ENCODE measurements at places on chromosomes 3 and 15.

DNA sequence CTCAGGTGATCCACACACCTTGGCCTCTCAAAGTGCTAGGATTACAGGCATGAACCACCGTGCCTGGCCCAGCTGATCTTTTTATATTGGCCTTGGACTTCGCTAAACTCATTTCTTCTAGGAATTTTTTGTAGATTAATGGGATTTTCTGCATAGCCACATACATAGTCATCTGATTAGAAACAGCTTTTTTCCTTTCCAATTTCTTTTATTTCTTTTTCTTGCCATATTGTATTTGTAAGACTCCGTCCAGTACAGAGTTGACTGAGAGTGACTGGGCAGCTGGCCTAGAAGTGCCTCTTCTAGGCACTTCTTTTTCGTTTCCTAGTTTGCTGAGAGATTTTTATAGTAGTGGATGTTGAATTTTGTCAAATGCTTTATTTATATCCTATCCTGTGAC, 37.4 kb downstream of the ARIH1 start:
- no peak for DNase-seq

DNA sequence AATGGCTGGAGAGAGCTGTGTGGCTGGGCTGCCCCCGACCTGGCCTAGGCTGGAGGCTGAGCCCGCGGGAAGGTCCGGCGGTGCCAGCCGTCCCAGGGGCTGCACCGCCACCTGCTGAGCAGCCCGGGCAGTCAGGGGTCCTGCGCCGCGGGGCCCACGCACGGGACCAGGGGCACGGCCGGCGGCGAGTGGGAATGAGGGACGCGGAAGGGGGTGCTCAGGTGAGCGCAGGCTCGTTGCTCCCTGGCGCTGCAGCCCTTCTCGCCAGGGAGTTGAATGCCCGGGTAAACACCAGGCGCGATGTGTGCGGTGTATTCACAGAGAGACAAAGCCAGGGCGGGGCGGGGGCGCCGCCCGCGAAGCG, 666 bp upstream of the SEMA3F start:
- no peak for DNase-seq

- DNase-seq: no peak
Observed at GRCh38 chr3:88936831-88937230, 170.6 kb upstream of the EPHA3 start.

DNA sequence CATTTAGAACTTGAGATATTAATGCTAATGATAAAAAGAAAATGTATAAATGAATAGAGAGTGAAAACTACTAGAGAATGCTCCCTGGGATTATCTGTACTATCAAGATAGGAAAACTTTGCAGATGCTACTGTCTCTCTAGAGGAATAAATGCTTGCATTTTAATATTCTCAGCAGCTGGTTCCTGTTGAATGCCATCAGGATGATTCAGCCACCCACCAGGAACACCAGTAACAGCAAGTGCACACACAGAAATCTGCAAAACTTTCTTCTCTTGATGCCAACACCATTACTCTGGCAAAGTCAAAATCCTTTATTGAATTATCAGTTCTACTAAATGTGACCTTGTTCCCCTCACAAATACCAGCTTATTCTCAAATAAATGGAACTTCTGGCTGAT, 148.4 kb downstream of the TIGIT start:
- DNase-seq: no peak

GRCh38 chr3:65039754-65040210, 352.0 kb upstream of the ADAMTS9 start:
- DNase-seq: no peak

DNA sequence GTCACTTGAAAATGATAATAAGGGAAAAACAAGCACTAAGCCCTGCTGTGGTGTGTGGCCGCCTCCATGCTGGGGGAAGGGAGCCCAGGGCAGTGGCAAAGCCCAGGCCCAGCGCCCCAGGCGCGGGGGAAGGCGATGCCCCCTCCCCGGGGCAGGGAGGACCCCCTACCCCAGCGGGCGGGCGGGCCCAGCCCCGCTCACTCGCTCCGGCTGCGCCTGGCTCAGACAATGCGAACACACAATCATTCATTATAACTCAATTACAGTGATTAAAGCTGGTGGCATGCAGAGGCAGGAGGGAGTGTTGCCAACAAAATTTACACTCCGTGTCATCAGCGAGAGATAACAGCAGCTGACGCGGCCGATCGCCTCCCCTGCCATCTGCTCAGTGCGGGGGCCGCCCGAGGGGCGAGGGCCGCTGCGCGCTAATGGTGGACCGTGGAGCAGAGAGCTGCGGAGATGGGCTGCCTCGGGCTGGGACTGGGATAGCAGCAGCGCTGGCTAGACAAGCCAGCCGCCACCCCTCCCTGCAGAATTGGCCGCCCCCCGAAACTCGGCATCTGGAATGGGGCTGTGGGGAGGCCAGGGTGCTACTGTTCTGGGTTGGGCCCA, 64.1 kb downstream of the TLE3 start:
- no peak for DNase-seq

GRCh38 chr3:150385296-150386242, 22.5 kb upstream of the TSC22D2 start:
- DNase-seq: no peak

DNA sequence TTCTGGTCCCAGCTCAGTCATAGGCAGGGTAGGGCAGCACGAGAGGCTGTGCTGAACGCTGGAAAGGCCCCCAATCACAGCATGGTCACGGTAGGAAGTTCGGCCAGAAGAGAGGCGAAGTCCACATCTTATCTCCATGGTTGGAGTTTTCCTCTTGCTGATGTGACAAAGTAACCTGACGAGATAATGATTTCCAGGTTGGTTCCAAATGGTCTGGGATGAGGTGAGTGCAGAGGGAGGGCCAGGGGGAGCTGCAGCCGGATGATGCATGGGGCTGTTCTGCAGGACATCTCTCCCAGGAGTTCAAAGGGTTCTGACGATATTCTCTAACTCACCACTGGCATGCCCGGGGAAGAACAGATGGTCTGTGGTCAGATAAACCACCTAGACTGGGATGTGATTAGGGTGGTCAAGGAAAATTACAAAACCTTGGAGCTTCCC, 83.2 kb upstream of the WNT5A start:
- no peak for DNase-seq

DNA sequence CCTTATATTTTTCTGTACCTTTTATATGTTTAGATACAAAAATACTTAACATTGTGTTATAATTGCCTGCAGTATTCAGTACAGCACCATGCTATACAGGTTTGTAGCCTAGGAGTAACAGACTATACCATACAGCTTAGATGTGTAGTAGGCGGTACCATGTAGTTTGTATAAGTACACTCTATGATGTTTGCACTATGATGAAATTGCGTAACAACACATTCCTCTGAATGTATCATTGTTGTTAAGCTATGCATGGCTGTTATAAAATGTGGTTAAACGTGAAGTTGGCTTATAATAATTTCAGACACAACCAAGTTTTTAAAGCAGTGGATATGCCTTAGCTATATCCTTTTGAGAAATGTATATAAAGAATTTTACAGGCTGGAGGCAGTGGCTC, 328.3 kb downstream of the PLCL2 start:
- no peak for DNase-seq

GRCh38 chr15:72770673-72771328, 12.8 kb downstream of the ADPGK start:
- no peak for DNase-seq

DNA sequence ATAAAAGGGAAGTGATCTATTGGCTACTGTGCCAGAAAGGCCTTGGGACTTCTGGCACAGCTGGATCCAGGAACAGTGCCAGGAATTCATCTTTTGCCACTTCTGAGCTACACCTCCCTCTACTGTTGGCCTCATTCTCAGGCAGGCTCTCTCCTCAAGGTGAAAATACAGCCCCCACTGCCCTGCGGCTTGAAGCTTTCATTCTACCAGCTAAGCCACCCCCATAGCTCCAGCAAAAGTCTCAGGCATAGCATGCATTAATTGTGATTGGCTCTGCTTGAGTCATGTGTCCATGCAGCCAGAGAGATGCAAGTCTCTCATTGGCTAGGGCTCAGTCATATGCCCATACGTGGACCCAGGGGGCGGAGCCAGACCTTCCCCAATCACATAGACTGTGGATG, 142.4 kb downstream of the TPRA1 start:
- no peak for DNase-seq

GRCh38 chr3:149366941-149367840, 10.3 kb downstream of the TM4SF1 start:
- no peak for DNase-seq

DNA sequence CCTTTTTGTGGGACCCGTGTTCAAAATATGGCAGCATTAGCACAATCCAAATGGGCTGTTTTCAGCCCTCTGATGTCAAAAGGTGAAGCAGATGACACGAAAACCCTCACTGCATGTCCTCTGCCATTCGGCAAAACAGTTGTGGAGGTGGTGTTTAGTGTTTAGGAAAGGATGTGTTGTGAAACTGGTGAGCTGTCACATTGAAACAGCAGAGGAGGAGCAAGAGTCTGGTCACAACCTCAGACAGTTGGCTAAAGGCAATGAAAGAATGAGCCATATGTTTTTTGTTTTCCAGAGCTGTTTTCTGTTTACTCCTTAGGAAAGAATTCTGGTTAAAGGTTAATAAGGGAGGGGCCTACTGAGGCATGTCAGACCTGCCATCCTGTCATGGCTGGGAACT, 140.7 kb downstream of the VPS8 start:
- DNase-seq: no peak

GRCh38 chr3:101946906-101947305, 97.6 kb downstream of the NFKBIZ start:
- DNase-seq: no peak

GRCh38 chr3:177299250-177299649, 102.0 kb upstream of the TBL1XR1 start:
- no peak for DNase-seq

DNA sequence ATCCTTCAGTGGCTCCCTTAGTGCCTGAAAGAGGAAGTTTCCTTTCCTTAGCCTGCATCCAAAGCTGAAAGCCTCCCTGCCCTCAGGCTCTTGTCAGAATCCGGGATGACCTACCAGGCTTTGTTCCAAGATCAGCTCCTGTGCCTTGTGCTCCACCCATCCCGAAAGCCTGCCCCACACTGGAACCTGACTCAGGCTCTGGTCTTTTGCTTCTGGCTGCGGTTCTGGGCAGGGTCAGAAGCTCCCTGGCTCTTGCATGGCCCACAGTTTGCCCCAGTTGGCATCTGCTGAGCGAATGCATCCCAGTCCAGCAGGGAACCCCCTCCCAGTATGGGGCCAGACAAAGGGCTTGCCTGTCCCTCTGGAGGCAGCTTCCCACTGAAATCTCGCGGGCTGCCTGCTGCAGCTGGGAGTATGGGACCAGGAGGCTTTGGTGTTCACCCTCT, 25.9 kb upstream of the KIF23 start:
- DNase-seq: no peak

- no peak for DNase-seq
Observed at GRCh38 chr15:49178497-49178896, 8.4 kb downstream of the GALK2 start.

GRCh38 chr15:99762288-99762687, 29.1 kb upstream of the LYSMD4 start:
- no peak for DNase-seq

DNA sequence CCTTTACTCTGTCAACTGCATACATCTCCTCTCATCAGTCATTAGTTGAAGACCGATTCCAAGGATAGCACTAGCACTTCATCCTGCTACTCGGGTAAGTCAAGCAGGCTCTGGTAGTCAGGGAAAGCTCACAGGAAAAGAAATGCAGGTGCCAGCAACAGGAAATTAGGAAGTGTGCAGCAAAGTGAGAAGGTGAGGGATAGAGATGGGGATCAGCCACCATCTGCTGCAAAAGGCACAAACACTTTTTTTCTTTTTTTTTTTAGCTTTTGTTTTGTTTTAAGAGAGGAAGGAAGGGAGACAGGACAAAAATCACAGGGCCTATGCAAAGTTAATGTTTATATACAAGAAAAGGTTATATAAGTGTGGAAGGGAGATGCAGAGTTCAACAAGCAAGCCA, 9.0 kb upstream of the BTLA start:
- no peak for DNase-seq

DNA sequence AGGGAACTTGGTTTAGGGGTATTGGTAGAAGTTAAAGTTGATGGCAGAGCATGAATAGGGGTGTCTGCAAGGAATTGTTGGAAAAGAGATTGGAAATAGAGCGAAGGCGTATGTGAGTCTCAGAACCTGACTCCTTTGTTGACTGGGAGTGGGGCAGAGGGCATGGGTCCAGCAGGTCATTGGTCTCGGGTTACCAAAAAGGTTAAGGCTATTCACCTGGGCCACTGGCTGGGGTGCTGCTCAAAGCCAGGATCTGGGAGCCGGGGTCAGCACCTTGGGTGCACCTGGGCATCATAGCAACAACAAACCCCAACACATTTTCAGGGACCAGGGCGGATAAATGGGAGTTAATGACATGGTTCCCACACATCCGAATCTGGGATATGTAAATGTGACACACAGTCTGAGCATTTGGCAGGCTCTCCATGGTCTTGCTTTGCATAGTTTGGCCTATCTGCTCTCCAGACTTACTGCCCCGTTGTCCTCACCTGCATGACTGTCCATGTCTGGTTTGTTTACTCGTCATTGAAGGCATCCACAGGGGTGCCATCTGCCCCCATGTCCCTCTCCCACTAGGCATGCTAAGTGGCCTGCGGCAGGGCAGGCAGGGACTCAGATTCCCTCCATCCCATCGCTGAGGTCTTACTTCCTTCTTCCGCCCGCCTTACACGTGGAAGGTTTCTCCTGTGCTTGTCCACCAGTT, 10.1 kb downstream of the KLF13 start:
- DNase-seq: no peak

GRCh38 chr15:66849393-66849745, 147.3 kb downstream of the SMAD6 start:
- no peak for DNase-seq

DNA sequence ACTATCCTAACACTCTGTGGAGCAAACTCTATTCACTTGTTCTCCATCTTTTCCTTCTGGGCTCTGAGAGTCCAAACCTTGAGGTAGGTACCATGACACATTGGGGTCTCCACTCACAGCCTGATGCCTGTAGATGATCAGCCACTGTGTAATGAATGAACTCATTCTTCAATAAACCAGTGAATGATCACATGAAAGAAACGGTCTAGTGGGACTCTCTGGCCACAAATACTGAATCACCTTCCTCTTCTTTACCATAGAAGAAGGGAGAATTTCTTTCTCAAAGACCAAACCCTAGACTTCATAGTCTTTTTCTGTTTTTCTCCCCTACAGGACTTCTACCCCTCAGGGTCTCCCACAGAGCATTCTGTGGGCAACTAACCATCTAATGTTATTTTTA, 20.5 kb upstream of the ABHD2 start:
- no peak for DNase-seq

DNA sequence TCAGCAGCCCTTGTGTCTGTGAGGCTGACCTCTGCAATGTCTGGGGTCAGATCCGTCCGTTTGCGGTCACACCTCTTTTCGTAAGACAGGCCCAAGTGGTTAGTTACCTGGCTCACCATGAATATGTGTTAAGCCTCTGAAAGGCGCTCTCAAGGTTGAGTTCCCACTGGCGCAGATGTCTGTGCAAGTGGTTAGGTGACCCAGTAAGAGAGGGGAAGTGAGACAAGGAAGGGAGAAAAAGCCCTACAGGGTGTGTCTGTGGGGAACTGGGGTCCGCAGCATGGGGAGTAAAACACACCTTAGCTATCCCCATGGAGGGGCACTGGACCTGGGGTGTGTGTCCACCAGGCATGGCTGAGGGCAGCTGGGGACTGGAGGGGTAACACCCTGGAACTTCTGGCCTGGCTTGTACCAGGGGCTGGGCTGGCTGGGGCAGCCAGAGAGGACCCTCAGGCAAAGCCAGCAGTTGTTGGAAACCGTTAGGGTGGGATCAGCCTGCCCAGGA, 391.6 kb upstream of the PROK2 start:
- no peak for DNase-seq

- no peak for DNase-seq
Observed at GRCh38 chr3:63857311-63857710, 6.3 kb downstream of the THOC7 start.
